ENCODE measurements at places on chromosomes 16 and 17.
A peak's percentile ranks its signal among the peaks of the same experiment; 100 is the strongest.

- DNase-seq: no peak
Measured at GRCh38 chr17:44083250-44083849, 12.8 kb downstream of the G6PC3 start.

DNA sequence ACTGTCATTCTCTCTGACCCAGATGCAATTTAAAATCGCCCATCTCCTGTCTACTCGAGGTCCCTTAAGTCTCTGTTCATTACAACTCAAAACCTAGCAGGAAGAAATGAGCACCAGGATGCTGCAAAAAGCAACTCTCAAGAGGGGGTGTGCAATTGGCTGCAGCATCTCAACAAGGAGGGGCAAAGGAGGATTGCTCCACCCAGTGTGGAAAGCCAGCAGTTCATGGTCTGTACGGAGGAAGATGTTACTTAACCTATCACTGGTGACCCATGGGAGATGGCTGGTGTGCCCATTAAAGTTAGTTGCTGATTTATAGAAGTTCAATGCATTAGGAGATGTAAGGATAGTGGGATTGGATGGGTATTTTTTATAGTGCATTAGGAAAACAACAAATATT lies 147.4 kb downstream of the CDK5R1 start:
- DNase-seq: no peak

- no peak for DNase-seq
Measured at GRCh38 chr16:82460766-82461165, 166.0 kb upstream of the CDH13 start.

GRCh38 chr16:88345721-88346560 lies 36.8 kb upstream of the ZNF469 start:
- DNase-seq: no peak

DNA sequence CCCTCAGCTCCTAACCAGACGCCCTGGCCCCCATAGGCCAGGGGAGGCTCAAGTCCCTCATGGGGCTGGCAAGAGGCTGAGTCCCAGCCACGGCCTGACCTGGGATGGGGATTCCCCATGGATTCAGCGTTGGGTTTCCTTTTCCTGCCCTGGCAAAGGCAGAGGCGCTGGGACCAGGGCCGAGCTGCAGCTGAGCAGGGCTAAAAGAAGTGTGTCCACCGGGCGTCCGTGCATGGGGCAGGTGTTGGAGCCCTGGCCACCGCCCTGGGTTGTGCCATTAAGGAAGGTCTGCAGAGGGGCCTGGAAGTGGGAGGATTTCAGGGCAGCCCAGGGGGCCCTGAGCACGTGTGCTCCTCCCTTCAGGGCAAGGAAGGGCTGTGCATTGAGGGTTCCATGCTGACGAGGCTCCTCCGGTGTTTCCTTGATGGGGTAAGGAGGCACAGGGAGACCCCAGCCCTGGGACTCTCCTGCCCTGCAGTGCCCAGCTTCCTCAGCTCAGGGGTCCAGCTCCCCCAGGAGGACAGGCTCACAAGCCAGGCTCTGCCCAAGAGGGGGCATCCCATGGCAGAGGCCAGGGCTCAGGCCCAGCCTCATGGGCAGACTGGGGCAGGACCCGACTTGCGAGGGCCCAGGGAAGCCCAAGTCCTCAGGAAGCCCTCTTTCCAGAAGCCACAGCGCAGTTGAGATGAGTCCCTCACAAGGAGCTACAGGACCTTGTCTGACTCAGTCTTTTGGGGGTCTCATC lies 10.1 kb downstream of the TBC1D26 start:
- peak; percentile 36 for DNase-seq

- peak; percentile 82 for DNase-seq
Measured at GRCh38 chr16:83899272-83899897, 470 bp downstream of the MLYCD start.

GRCh38 chr17:75370286-75370915 lies 35.1 kb downstream of the GRB2 start:
- peak; percentile 37 for DNase-seq

- no peak for DNase-seq
Measured at GRCh38 chr17:66966704-66967418, 2.4 kb downstream of the CACNG4 start.

DNA sequence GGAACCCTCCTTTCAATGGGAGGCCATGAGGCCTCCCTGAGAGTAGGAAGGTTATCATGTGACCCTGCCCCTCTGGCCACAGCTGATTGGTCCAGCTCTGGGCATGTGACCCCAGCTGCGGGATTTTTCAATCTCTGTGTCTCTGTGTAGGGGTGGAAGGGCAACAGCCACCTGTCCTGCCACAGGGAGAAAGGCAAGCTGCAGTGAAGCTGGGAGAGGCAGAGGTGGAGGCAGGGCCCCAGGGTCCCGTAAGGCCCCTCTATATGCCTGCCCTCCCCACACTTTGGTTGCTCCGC lies 10.9 kb downstream of the DNAAF8 start:
- peak; percentile 69 for DNase-seq

- DNase-seq: peak; percentile 38
Measured at GRCh38 chr17:19359856-19360255, 2.7 kb downstream of the B9D1 start.

DNA sequence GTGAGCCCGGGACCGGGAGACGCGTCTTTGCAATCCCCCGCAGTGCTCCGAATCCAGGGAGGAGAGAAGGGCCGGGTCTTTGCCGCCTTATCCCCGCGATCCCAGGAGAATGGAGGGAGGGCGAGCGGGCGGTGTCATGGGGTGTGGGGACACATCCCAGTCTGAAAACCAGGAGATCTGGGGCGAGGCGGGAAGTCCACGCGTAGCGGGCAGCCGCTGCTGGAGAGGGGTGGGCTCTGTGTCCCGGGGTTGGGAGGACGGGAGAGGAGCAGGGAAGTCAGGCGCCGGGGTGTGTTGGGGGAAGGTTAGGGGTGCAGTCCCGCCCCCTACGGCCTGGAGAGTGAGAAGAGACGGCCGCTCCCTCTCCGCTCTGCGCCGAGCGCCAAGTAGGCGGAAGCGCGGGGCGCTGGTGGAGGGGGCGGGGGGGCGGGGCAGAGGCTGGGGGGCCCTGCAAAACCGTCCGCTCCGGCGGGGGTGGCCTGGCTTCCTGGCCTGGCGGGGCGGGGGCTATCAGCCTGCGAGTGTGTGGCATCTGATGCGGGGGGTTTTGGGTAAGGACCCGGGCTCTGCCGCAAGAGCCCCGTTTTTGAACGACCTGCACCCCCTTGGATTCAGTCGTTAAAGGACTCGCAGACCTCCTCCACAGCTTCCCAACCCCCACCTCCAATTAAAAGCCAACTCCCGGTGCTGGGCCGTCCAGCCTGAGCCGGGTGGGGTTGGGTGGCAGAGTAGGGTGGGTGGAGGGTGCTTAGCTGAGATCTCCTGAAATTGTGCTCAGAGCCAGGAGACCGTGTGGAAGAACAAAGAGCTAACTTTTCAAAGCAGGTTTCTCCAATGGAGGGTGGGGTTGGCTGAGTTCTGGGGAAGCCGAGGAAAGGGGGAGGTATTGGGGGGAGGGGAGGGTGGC lies 654 bp downstream of the LASP1 start:
- no peak for DNase-seq

- DNase-seq: no peak
Measured at GRCh38 chr16:19677402-19677801, 40.6 kb downstream of the KNOP1 start.

- DNase-seq: peak; percentile 77
Measured at GRCh38 chr17:964876-965275, 14.7 kb downstream of the NXN start.

- DNase-seq: peak; percentile 100
Measured at GRCh38 chr17:28227316-28228108, 91.5 kb upstream of the TMEM97 start.

DNA sequence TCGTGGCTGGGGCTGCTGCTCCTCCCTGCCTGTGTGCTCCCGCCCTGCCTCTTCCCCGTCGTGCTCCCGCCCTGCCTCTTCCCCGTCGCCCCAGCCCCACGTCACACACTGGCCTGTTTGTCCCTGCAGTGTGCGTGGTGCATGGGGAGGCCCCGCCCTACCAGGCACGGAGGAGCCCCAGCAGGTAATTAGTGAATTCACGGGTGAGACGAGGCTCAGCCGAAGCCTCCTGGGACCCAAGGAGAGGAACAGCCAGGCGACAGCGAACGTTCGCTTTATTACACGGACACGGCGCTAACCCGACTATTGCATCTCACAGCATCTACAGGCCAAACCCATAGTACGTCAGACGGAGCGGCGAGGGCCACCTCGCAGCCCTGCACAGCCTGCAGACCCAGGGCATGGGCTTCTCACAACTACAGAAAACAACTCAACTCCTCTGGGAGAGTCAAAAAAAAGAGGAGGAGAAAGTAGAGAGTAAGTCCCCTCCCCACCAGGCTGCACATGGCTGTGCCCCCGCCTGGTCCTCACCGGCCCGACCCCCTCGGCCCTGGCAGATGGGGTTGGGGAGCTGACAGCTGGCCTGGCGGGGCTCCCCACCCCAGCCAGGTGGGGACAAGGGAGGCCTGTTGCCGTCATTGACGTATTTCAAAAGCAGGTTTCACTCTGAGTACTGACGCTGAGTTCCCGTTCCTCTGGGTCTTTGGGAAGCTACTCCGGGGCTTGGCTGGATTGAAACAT lies 4.3 kb upstream of the PABPN1L start:
- no peak for DNase-seq

DNA sequence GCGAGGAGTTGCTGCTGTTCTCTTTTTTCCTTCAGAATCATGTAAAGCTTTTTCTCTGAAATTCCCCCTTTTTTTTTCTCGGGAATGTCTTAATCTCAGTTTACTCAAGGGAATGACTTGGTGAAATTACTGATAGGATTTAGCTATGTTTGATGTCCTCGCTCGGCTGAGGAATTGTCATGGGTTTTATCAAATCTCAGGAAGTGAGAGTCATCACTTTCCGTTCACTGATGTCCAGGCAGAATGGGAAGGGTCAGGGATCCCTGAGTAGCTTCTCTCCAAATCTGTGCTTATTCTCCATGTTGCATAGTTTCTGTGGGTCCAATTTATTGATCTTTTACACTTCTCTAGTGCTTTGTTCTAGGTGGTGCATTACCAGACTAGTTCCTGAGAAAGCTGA lies 6.3 kb downstream of the IGSF6 start:
- no peak for DNase-seq

- DNase-seq: no peak
Measured at GRCh38 chr16:78926723-78927210, 673.8 kb downstream of the MAF start.

GRCh38 chr17:6215071-6216035 lies 145.2 kb downstream of the WSCD1 start:
- DNase-seq: peak; percentile 35

DNA sequence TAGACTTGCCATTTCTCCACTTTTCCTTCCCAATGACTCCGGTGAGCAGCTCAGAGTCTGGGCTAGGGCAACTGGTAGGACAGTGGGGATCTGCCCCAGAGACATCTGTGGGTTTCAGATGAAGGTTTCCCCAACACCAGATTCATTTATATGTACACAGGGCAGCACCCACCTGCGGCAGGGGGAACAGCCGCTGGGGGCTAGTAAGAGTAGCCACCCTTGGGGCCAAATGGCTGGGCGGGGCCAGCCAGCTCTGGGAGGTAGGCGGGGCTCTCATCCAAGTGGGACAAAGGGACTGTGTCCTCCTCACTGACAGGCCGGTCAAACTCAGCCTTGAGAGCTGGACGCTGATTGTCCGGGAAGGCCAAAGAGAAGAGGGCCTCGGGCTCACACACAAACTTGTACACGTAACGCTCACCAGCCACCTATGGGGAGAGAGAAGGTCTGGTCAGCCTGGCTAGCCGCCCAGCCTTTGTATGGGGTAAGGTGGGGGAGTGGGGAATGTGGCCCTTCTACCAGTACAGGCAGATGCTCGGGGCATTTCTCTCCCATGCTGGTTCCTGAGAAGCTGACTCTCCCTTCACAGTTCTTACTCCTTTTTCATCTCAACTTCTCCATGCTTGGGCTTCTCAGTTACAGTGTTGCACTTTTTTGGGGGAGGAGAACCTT lies 17.7 kb downstream of the ETV4 start:
- DNase-seq: no peak

DNA sequence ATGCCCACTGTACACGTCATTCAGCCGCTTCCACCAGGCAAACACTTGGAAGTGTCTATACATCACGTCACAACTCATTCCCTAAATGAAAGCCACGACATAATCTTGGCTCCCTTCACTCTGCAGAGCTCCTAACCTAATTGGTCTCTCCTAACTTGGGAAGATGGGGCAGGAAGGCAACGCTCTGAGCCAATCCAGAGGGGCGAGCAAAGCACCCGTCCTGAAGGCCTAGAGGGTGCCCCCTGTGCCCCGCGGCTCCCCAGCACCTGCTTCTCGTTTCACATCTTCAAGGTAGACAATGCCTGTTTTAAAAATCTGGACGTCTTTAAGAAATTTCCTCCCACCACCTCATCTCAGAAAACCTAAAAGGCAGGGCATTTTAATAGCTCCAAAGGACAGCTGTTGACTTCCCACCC lies 1.0 kb downstream of the CSNK2A2 start:
- DNase-seq: peak; percentile 55

DNA sequence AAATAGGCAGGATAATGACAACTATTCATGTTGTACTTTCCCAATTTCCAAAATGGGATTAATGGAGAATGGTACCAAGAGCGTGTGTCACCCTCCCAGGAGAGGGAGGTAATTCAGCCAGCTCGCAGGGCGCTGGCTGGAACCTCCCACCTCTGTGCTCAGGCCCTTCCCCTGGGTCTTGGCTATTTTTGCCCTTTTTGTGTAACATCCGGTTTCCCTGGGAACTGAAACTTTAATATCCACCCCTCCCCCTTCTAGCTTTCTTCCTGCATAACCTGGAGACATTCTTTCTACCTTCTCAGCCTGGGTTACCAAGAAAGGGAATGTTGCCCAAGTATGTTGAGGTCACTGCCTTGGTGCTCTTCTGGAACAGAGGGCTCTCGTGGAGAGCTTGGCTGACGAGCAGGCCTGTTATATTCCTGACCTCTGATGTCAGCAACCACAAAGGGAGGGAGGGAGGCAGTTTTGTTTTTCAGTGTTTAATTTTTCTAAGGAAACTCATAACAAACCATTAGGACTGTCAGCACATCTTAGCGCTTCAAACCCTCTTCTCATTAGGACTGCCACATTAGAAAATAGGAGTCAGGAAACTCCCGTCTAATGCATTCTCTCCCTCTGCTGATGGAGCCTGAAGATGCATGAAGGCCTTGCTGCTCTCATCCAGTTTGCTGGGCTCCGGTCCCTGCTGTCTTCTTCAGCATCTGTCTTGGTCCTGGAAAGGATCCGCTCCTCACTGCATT lies 25.6 kb downstream of the ITGB3 start:
- peak; percentile 56 for DNase-seq

GRCh38 chr17:57522042-57523005 lies 222.8 kb downstream of the CCDC182 start:
- no peak for DNase-seq

GRCh38 chr16:67902831-67903230 lies 9.8 kb downstream of the PSKH1 start:
- no peak for DNase-seq

GRCh38 chr17:42526031-42526444 lies 10.0 kb upstream of the NAGLU start:
- no peak for DNase-seq

GRCh38 chr17:2124391-2124790 lies 69.5 kb downstream of the HIC1 start:
- peak; percentile 71 for DNase-seq

GRCh38 chr16:48123104-48123788 lies 32.5 kb downstream of the ABCC12 start:
- DNase-seq: no peak
